SIG-M5 (cell line): ENCODE measurements at places on chromosomes 5 and 9.
A peak's percentile ranks its signal among the peaks of the same experiment; 100 is the strongest.

- DNase-seq: peak; percentile 69
Observed at GRCh38 chr5:135139381-135140134, 105.5 kb upstream of the PITX1 start.

DNA sequence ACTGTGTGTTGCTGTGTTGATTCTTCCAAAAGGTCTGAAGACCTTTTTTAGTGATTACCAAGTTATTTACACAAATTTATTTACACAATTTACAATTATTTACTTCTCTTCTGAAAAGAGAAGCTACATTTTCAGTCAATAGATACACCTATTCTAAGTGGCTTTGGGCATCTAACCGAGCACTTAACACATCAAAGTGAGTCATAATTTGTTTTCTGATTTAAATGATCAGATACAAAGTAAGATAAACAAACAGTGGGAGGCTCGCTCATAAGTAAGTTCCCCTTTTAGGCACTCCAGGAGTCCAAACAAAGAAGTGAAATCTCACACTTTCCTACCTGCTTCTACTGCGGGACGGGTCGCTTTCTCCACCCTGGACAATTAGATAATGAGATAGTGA lies 90.2 kb downstream of the APBA1 start:
- no peak for DNase-seq

DNA sequence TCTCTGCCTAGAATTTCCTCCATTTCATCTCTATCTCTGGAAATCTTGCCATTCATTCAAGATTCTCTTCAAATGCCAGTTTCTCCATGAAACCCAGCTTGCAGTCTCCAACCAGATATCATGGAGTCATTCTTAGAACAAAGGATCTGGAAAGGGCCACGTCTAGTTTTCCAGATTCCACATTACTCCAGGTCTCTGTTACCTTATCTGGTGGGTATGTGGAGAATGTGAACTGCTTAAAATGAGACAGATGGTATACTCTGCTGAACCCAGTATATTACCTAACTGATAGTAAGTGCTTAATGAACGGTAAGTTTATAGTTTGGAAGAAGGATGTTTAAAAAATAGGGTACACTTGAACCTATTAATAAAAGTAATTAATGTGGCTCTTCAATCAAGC lies 52.3 kb upstream of the ZSWIM6 start:
- no peak for DNase-seq

- DNase-seq: no peak
Observed at GRCh38 chr9:129328355-129329042, 150.4 kb upstream of the IER5L start.

GRCh38 chr5:53425687-53426511 lies 54.5 kb upstream of the FST start:
- no peak for DNase-seq

DNA sequence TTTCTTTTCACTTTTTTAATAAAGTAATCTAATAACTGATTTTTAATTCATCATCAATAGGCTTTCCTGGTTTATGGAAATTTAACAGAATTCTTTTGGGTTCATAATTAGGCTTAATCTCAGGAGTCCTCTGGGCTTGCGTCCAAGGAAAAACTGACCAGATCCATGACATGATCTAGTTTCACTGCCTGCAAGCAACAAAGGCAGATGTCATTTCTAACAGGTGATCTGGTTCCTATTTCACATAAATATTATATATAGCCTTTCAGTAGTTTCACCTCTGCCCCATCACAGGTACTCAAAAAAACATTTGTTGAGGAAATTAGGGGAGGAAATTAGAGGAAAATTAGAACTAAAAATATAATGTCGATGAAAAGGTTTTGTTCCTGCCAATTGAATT lies 126.4 kb downstream of the FBXL17 start:
- no peak for DNase-seq

DNA sequence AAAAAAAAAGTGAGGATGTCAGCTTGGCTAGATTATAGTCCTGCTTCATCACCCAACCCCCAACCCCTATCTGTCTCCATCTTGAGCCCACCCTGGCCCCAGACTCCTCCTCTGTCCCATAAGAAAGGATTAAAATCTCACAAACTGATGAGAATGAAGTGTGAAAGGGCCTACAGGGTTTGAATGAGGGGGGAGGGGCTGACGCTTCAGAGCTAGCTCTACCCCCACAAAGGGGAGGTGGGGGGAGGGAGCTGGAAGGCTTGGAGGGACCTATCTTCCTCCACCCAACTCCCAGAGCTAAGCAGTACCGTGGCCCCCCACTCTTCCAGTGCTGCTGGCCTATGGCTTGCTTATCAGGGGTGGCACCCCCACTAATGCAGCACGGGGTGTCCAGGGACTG lies 43.7 kb upstream of the HAND1 start:
- no peak for DNase-seq

GRCh38 chr9:124010303-124010664 lies 1.3 kb upstream of the LHX2 start:
- DNase-seq: no peak

DNA sequence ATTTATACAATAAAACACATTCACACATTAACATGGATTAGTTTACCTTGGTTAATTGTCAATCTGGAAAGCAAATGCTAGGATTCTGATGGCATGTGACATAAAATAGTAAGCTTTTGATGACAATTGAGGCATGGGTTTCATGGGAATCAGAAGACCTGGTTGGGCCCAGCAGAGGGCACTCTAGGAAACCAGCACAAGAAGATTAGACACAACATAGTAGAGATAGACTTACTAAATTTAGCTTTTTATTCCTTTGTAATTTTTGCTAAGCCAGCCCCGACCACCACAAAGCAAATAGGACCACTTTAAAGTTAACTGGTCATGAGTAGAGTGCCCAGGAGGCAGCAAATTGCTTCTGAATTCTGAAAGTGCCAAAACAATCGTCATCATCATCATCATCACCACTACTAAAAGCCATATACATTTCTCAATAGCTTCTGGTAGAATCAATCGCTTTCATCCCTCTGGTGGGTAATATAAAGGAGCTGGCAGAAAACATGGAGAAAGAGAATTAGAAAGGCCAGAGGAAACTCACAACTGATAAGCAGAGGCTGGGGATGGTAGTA lies 163.2 kb downstream of the ARRDC3 start:
- no peak for DNase-seq

GRCh38 chr5:149162401-149163084 lies 21.2 kb downstream of the ABLIM3 start:
- DNase-seq: no peak

DNA sequence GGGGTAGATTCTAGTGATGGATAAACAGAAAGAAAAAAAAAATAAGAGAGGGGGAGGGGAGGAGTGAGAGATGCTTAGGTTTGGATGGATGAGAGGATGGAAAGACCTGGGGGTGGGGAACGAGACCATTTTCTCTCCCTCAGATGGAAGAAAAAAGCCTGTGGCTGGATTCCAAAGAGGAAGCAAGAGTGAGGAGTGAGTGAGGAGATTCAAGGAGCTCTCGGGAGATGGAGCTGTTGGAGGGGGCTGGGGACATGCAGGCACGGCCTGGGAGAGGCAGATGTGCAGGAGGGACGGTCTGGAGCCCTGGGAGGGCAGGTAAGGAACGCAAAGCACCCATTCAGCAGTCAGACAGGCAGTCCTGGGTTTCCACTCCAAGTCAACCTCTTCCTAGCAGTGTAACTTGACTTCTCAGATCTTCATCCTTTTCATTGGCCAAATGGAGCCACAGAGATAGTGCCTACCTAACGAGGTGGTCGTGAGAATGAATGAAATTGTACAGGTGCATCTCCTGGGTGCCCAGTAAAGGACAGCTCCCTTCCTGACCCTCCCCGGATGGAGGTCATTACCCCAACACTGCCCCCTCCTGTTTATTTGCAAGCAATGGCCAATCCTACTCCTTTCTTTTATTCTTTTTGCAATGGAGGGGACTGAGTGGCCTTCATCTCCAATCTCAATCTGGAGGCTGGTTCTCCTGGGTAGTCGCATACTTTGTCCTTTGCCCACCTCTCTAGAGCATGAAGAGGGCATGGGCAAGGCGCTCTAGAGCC lies 52.2 kb downstream of the PCDH1 start:
- no peak for DNase-seq

- no peak for DNase-seq
Observed at GRCh38 chr5:131262953-131263541, 806 bp upstream of the CDC42SE2 start.
